ENCODE measurements at places on chromosomes 3 and 15.

- no peak for DNase-seq
These were observed 5.4 kb downstream of the HACL1 start for GRCh38 chr3:15595955-15596354.

DNA sequence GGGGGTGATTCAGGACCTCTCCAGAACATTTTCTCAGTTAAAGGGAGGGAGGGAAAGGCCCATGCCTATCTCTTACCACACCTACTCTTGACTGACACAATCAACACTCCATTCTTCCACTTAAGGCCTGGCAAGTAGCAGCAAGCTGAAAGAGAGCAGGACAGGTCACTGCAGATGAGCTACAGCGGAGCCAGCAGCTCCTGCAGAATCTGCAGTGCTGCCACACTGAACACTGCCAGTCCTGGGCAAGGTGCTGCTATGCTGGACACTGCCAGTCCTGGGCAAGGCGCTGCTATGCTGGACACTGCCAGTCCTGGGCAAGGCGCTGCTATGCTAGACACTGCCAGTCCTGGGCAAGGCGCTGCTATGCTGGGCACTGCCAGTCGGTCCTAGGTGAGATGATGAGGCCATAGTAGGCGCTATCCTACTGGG lies 143.7 kb downstream of the MYLK start:
- DNase-seq: no peak

- no peak for DNase-seq
These were observed 826.8 kb upstream of the NR2F2 start for GRCh38 chr15:95503640-95504225.

DNA sequence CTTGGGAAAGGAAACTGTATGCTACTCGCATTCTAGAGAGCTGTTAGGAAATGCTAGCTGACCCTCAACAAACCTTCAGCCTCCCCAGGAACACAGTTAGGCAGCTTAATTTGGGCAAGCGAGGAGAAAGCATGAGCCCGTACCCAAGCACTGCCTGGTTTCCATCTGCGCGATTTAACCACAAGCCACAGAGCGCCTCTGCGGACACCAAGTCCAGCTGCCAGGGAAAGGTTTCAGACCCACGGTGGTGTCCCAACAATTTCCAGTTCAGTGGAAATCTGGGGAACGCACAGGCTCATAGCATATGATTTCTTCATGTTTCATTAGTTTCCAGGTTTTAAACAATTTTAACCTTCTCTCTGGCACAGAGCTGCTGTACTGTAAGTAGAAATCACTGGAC lies 617.6 kb downstream of the FHIT start:
- no peak for DNase-seq

- DNase-seq: no peak
These were observed 6.8 kb upstream of the ANKRD28 start for GRCh38 chr3:15804553-15805095.

GRCh38 chr3:108036984-108037741 lies 53.7 kb downstream of the CD47 start:
- no peak for DNase-seq

DNA sequence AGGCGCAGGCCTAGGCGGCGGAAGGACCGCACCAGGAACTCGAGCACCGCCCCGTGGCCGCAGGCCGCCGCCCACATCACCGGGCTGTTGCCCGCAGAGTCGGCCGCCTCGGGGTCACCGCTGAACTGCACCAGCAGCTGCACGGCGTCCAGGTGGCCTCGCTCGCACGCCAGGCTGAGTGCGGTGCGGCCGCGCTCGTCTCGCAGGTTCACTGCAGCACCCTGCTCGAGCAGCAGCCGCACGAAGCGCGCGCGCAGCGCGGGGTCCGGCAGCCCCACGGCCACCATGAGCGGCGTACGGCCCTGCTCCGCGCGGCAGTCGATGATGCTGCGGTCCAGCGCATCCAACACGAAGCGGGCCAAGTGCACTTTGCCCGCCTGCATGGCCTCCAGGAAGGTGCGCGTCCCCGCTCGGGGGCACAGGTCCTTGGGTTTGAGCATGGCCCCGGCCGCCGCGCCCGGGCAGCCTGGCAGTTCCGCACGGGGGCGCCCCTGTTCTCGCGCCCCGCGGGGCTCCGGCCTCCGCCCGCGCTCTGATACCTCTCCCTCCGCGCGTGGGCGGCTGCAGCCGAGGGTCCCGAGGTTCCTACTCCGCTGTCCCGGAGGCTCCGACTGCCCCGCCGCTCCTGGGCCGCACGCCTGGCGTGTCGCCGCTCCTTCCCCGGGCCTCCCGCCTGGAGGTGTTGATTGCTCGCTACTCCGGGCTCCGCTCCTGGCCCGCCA lies 556 bp downstream of the ANKRD63 start:
- peak; percentile 38 for DNase-seq

- DNase-seq: no peak
These were observed 6.5 kb upstream of the CORO2B start for GRCh38 chr15:68572309-68572708.

DNA sequence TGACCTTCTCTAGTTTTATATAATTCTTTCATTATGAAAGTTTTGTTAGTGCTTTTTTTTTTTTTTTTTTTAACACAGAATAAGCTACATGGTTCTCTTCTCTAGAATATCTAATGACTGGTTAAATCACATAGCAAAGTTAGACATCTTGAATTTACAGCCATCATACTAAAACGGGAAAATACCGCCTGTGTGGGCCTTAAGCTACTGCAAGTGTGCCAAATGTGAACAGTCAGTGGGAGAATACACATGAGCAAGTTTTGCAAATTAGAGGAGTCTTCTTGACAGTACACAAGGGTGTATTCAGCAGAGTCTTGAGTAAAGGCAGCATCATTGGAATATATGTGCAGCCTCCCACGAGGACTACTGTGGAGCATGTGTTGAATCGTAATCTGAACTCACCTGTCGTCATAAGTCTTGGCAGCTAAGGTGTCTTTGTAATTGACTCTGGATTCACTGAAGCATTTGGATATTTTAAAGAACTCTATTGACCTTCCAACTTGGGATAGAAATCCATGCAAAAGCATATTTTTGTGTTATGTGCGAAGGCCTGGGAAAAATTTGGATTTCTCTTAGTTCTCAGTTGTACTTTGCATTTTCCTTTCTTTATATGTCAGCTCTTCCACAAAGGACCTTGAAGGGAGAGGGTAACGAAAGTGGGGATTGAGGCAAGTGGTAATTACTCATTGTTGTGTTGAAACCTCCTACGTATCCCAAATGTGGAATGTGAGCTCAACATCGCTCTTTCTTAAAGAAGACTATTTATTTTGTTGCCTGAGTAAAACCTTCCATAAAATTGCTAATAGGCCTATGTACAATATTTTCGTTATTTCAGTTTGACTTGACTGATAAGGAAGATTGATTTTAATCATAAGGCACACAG lies 117.4 kb downstream of the ATG7 start:
- DNase-seq: no peak

GRCh38 chr3:173902871-173903270 lies 505.3 kb downstream of the NLGN1 start:
- no peak for DNase-seq

- no peak for DNase-seq
These were observed 211.6 kb downstream of the MAGI1 start for GRCh38 chr3:65827076-65827475.

GRCh38 chr15:64009241-64009640 lies 37.0 kb downstream of the DAPK2 start:
- no peak for DNase-seq

GRCh38 chr3:36494461-36495109 lies 114.3 kb downstream of the STAC start:
- no peak for DNase-seq

DNA sequence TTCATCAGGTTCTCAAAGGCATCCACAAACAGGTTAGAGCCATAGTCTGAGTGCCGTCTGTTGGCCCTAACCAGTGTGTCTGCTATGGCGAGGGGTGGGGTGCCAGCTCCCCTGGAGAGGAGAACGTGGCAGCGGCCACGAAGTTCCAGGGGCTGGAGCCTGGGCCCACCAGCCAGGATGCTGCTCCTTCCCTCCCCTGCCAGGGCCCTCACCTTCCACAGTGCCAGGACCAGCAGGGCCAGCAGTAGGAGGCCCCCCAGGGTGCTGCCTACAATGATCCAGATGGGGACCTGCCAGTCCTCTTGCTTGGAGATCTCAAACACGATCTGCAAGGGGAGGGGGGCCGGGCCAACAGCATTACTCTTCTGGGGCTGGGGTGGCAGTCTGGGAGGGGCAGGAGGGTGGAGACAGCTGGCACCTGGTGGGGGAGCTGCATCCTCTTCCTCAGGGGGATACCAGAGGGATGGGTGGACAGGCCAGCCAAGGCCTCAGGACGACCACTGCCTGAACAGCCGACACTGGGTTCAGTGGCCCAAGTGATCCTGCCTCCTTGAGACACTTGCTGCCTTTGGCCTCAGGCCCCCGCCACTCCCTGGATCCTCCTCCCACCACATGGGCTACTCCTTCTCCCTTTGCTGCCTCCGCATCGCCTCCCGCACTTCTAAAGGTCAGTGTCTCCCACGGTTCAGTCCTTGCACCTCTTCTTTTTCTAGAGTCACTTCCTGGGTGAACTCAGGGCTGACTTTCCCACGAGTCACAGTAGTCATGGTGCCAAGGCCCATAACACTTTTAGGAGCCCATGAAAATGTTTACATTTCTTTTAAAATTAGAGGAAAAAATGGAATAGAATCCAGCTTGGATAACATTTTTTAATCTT lies 26.3 kb downstream of the FEM1B start:
- DNase-seq: no peak

DNA sequence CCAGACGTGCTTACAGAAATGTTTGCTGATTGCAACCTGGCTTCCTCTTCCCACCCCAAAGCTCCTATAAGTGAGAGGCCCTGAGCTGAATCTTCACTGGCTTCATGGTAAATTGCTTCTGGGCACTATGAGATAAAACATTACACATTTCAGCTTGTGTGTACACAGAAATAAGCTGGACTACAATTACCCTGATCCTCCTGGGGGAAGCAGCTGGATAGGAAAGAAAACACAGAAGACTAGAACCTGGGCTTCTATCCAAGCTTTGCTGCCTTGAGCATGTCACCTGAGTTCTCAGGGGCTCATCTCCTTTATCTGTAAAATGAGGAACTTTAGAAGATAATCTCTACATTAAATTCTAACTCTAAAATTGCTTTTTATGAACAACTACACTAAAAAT lies 40.3 kb downstream of the THBS1 start:
- no peak for DNase-seq

DNA sequence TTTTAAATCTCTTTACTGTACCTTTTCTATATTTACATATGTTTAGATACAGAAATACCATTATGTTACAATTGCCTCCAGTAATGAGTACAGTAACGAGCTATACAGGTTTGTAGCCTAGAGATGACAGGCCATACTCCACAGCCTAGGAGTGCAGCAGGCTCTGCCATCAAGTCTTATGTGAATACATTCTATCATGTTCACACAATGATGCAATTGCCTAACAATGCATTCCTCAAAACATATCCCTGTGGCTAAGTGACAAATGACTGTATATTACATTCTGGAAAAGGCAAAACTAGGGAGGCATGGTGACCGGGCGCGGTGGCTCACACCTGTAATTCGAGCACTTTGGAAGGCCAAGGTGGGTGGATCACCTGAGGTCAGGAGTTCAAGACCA lies 192.4 kb upstream of the IGF1R start:
- DNase-seq: no peak

GRCh38 chr3:61650719-61651410 lies 89.5 kb downstream of the PTPRG start:
- no peak for DNase-seq

GRCh38 chr3:191119415-191120295 lies 79.4 kb upstream of the OSTN start:
- DNase-seq: no peak

DNA sequence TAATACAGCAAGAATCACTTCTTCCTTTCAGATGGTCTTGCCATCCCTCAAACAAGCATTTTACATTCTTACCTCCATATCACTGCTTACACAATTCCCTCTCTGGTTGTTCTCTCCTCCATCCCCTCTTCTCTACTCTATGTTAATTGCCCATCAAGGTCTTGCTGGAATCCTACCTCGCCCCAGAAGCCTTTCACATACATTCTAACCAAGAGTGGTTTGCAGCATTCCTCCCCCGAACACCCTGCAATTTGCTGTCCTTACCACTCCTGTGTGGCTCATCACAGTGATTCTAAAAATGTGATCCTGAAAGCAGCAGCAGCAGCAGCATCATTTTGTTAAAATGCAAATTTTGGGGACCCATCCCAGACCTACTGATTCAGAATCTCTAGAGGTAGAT lies 30.6 kb downstream of the TNIK start:
- DNase-seq: no peak

DNA sequence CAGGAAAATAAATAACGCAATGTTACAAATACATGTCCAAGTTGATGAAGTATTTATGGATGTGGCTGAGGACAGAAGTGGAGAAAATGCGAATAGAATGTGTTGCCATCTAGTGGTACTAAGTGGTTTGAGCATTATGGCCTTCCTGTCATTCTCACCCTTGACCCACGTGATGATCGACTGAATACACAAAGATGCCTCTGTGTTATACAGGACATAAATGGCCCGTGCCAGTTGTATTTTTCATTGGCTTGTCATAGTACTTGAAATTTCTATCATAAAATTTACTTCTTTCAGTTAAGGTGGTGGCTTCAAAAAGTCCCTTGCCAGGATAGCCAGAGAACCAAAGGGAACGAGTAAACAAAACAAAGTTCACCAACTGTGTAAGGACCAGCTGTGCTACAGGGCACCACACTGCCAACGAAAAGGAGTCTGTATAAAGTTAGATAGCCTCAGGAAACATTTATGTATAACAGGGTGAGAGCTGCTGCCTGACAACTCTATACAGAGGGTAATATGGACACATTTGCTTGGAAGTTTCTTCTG lies 103.7 kb downstream of the MYH15 start:
- peak; percentile 36 for DNase-seq

GRCh38 chr3:22901684-22902083 lies 301.4 kb upstream of the UBE2E2 start:
- no peak for DNase-seq

DNA sequence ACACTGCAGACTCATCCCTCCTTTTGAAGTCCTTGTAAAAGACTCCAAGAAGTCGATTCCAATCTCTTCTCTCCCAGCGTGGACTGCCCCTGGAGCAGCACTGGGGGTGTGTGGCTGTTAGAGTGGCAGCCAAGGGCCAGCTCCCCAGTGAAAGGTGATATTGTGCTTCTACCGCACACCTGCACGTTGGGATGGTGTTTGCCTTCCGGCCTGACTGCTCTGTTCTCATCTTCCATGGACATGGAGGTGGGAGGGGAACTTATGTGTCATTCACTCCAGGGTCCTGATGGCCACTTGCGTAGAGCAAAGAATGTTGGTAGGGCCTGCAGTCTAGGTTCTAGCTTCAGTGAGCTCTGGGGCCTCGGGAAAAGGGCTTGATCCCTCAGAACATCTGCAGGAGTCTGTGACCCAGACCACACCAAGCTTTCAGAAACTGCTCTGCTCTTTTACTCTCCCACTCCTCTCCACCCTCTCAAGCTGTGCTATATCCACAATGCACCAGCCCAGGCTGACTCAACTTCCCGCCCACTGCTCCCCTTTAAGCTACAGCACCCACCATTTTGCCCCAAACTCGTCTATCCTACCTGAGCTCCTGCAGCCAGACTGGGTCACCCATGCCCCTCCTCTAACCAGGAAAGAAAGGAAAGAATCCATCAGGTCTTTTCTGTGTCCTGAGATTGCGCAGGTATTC lies 31.3 kb downstream of the LIPC start:
- no peak for DNase-seq
